ENCODE measurements at places on chromosomes 11 and 22. TPM values are rescaled to one million over a fixed set of nuclear protein-coding genes. Genes with fewer than 3 reads are reported as not detected.

Gene PRG3
- not detected for total RNA-seq

Gene RTN4RL2
- 99.6 TPM for total RNA-seq

Gene PDGFB
- total RNA-seq: 3.7 TPM

Gene C11orf65
- total RNA-seq: 0.50 TPM

Gene B3GAT1
- not detected for total RNA-seq

Gene LDLRAD3
- total RNA-seq: 30.2 TPM

Gene GAS2L1
- 36.2 TPM for total RNA-seq
